Sigmoid colon (tissue), 7 donors: ENCODE measurements at places on chromosomes 1 and 21. TPM values are rescaled to one million over a fixed set of nuclear protein-coding genes. Genes with fewer than 3 reads are reported as not detected.
A peak's percentile ranks its signal among the peaks of the same experiment; 100 is the strongest.

Gene VANGL2
- total RNA-seq: 6.6 TPM

Gene CLCA1
- total RNA-seq: 0.83 TPM

Gene SH2D1B
- not detected for total RNA-seq

Gene FASLG
- total RNA-seq: not detected

Gene TRPM2
- total RNA-seq: 3.4 TPM

Gene CALML6
- not detected for total RNA-seq

- no peaks in the 10 kb centered on the region for H3K36me3 ChIP-seq
- no peak overlapping the region for H3K4me3 ChIP-seq
- no peaks in the 10 kb centered on the region for H3K27me3 ChIP-seq
- H3K27ac ChIP-seq: no peak overlapping the region
- no peaks in the 10 kb centered on the region for H3K4me1 ChIP-seq
Observed at GRCh38 chr1:60149251-60149650, 75.7 kb upstream of the C1orf87 start.

DNA sequence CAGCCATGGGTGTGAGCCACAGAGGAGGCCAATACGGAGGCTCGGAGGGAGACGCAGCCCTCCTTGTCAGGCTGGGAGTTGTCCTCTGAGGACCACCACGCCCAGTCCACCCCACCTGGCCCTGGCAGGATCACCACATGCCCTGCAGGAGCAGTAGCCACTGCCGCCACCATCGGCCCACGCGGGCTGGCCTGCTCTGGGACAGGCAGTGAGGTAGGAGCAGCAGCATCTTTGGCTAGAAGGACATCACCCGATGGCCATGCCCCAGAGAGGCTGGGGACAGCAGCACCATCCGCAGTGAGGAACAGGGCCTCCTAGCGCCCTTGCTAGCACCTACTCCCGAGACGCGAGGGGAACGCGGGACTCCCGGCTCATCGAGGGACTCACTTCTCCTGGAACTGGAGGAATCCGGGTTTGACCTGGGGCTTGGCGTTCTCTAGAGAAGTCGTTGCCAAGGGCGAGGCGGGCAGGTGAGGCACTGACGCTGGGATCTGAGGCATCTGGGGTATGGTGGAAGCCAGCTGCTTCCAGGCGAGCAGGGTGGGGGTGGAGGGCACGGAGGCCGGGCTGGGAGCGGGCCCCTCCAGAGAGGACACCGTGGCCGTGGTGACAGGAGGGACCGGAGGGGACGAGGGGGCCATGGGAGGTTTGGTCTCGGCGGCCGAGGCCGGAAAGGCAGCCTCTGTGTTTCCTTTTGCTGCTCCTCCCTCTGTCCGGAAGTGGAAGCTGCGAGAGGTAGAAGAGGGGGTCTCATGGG is 148.9 kb downstream of the CASZ1 start:
- H3K36me3 ChIP-seq: peaks cover 58% of the 10 kb centered on the region
- H3K4me3 ChIP-seq: no peak overlapping the region

GRCh38 chr1:221366495-221367110 is 375.3 kb downstream of the DUSP10 start:
- H3K36me3 ChIP-seq: no peaks in the 10 kb centered on the region
- H3K27ac ChIP-seq: no peak overlapping the region
- no peak overlapping the region for H3K4me3 ChIP-seq
- DNase-seq: no peak
- no peaks in the 10 kb centered on the region for H3K4me1 ChIP-seq

GRCh38 chr1:112272101-112272772 is 123.8 kb upstream of the CTTNBP2NL start:
- no peak overlapping the region for H3K27ac ChIP-seq
- no peak for DNase-seq
- H3K36me3 ChIP-seq: no peaks in the 10 kb centered on the region
- no peaks in the 10 kb centered on the region for H3K4me1 ChIP-seq
- no peaks in the 10 kb centered on the region for H3K27me3 ChIP-seq

DNA sequence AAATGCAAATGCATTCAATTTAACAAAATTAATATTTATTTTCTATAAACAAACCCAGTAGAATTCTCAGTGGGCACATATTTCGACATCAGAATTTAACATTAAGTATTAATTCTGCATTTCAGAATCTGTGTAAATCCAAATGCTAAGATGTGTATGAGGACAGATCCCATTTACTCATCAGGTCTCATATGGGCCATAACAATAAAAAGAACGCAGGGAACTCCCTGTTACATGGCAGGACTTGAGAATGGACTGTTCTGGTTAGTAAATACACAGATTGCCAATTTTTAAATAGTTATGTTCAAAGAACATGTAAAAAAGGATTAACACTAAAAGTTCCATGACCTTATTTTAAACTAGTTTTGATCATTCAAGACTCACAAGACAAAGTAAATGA is 104.0 kb downstream of the SLC30A10 start:
- no peak for DNase-seq
- no peaks in the 10 kb centered on the region for H3K36me3 ChIP-seq

DNA sequence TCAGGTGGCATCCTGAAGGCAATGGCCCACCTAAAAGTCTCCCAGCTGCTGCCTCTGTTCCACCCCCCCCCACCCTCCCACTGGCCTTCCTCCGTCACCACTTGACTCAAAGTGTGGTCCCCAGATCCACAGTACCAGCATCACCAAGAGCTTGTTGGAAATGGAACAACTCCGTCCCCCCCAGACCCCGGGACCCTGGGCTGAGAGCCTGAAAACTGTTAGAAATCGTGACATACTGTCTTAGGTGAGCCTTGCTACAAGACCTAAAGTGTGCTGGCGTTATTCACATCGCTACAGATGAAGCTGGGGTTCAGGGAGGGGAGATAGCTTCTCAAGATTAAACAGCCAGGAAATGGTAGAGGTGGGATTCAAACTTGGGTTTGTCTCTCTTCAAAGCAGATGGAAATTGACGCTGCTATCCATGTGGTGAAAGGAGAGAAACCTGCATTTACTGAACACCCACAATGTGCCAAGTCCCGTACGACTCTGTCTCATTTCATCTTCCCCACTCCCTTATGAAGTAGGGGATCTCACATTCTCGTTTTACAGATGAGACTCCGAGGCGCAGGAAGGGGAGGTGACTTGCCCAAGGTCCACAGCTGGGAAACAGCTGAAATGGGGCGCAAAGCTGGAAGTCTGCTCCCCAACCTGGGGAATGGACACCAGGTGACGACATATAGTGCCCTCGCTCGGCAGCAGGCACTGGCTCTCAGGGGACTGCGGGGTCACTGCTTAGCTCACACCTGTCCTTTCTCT is 52.8 kb upstream of the IFFO2 start:
- peaks cover 31% of the 10 kb centered on the region for H3K4me1 ChIP-seq
- H3K36me3 ChIP-seq: no peaks in the 10 kb centered on the region
- no peak for DNase-seq
- H3K27ac ChIP-seq: no peak overlapping the region
- no peak overlapping the region for H3K4me3 ChIP-seq
- H3K27me3 ChIP-seq: no peaks in the 10 kb centered on the region

GRCh38 chr21:46457801-46458314 is 833 bp upstream of the DIP2A start:
- DNase-seq: peak; percentile 77
- H3K4me1 ChIP-seq: peaks cover 63% of the 10 kb centered on the region
- peak overlapping the region; percentile 61 for H3K4me3 ChIP-seq
- no peaks in the 10 kb centered on the region for H3K27me3 ChIP-seq

DNA sequence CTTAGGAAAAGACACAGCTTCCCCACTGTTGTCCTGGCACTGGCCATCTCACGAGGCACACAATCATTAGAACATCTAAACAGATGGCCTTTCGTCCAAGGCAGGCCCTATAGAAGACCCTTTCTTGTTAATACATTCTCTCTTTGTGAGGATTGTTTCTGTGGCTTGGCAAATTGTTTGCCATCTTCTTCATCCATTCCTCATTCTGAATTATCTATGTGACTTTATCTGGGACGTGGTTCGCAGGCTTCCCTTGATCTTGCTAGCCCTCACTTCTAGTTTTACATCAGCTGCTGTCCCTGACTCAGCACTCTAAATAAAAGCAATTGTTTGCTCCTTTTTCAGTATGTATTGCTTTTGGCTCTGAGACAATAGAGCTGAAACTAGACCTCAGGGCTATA is 101.1 kb upstream of the ZC3H11B start:
- no peak for DNase-seq
- H3K27ac ChIP-seq: no peak overlapping the region

- no peaks in the 10 kb centered on the region for H3K27me3 ChIP-seq
- no peak overlapping the region for H3K27ac ChIP-seq
- no peaks in the 10 kb centered on the region for H3K4me1 ChIP-seq
- H3K36me3 ChIP-seq: no peaks in the 10 kb centered on the region
Observed at GRCh38 chr1:212267460-212267859, 17.8 kb upstream of the PPP2R5A start.

DNA sequence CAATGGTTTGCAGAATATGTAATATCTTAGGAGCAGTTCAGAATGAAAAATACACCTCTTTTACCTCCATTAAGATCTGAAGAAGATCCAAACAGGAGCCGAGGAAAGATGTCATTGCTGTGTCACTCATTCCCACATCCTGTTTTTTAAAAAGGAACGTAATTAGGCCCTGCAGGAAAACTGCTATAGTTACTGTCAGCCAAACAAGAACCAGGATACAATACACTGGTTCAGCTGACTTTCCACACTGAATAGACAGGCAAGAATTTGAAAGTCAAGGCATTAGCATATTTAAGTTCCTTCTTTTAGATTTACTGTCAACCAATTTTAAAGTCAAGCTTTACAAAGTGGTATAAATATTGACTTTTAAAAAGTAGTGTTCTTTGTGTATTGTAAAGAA is 63.8 kb downstream of the IARS2 start:
- no peaks in the 10 kb centered on the region for H3K27me3 ChIP-seq
- no peaks in the 10 kb centered on the region for H3K4me1 ChIP-seq
- no peak overlapping the region for H3K27ac ChIP-seq
- no peak overlapping the region for H3K4me3 ChIP-seq
- no peak for DNase-seq

DNA sequence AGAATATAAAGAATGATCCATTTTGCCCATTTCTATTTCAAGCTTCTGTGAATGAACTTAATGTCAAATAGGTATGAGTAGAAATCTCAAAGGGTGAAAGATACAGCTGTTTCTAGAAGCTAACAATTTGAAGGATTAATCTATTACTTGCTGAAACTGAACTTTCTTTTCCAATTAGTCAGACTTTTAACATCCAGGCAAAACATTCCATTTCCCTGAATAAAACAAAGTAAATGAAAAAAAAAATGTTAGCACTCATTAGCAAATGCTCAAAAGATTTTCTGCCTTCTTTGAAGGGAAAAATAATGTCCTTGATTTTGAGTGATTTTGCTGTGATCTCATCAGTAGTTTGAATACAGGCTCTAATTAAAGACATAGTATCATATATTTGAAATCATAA is 447.6 kb upstream of the PRMT6 start:
- H3K27ac ChIP-seq: no peak overlapping the region
- no peak overlapping the region for H3K4me3 ChIP-seq
- H3K4me1 ChIP-seq: no peaks in the 10 kb centered on the region
- no peaks in the 10 kb centered on the region for H3K27me3 ChIP-seq
- no peaks in the 10 kb centered on the region for H3K36me3 ChIP-seq

DNA sequence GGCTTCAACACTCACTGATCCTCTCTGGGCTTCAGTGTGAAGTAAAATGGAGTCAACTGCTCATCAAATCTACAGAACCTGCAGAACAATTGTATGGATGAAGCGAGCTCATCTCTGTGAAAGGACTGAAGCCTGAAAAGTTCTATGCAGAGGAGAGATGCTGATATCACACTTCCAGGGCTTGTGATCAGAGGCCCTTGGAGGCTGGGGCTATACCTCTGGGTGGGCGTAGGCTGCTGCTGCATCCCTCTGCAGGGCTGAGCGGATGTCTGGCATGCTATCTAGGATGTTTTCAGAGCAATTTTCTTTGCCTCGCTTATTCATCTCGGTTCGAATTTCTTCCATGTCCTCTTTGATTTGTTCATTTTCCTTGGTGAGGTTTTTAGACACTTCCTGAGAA is 17.6 kb downstream of the OLFML2B start:
- peaks cover 50% of the 10 kb centered on the region for H3K36me3 ChIP-seq
- H3K4me1 ChIP-seq: peaks cover 8% of the 10 kb centered on the region
- H3K27ac ChIP-seq: no peak overlapping the region
- H3K4me3 ChIP-seq: no peak overlapping the region
- H3K27me3 ChIP-seq: no peaks in the 10 kb centered on the region
- DNase-seq: no peak

- no peaks in the 10 kb centered on the region for H3K36me3 ChIP-seq
- H3K27ac ChIP-seq: no peak overlapping the region
- no peak for DNase-seq
- no peak overlapping the region for H3K4me3 ChIP-seq
- peaks cover 14% of the 10 kb centered on the region for H3K27me3 ChIP-seq
- H3K4me1 ChIP-seq: no peaks in the 10 kb centered on the region
Observed at GRCh38 chr1:5839161-5839880, 152.9 kb downstream of the NPHP4 start.

DNA sequence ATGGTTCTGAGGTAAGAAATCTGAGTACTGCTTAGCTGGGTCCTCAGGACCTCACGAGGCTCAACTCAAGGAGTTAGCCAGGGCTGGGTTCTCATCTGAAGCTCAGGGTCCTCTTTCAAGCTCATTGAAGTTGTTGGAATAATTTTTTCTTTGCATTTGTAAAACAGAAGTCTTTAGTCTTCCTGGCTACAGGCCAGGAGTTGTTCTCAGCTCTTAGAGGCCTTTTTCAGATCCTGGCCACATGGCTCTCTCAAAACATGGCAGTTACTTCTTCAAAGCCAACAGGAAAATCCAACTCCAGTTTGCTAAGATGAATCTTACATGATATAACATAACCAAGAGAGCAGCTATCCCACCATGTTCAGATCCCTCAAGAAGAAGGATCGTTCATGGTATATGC is 92.3 kb upstream of the CHODL start:
- peaks cover 7% of the 10 kb centered on the region for H3K4me1 ChIP-seq
- H3K36me3 ChIP-seq: no peaks in the 10 kb centered on the region
- H3K27me3 ChIP-seq: no peaks in the 10 kb centered on the region
- no peak overlapping the region for H3K4me3 ChIP-seq

DNA sequence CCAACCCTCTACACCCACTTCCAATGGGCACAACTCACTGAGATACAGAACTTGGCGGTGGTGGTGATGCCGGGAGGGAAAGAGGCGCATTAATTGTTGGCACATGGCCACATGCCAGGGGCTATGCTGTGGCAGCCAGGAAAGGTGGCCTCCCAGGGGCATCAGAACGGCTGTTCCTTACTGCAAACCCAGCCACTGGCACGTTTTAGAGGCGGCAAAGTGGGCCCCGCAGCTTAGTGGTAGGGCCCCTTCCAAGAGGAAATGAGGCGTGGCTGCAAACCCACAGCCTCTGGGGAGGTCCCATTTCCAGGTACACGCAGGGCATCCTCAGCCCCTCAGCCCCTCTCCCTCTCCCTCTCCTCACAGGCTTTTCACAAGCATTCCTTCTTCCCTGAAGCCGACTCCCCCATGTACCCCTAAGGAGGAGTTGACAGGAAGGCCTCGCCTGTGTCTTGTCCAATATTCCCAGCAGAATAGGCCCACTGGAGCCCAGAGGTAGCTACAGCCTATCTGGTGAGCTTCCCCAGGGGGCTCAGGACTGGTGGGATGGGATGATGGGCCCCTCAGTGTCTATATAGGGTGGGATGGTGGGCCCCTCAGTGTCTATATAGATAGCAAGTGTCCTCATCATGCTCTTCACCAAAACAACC is 166.2 kb downstream of the CLIC6 start:
- no peaks in the 10 kb centered on the region for H3K36me3 ChIP-seq
- no peaks in the 10 kb centered on the region for H3K27me3 ChIP-seq
- no peak overlapping the region for H3K4me3 ChIP-seq
- H3K4me1 ChIP-seq: no peaks in the 10 kb centered on the region
